ENCODE measurements at places on chromosomes 7 and 10.

GRCh38 chr7:132577206-132578049 is 1.2 kb upstream of the PLXNA4 start:
- DNase-seq = peak; percentile 65

GRCh38 chr7:132575419-132575981 is 770 bp downstream of the PLXNA4 start:
- peak; percentile 24 for DNase-seq

DNA sequence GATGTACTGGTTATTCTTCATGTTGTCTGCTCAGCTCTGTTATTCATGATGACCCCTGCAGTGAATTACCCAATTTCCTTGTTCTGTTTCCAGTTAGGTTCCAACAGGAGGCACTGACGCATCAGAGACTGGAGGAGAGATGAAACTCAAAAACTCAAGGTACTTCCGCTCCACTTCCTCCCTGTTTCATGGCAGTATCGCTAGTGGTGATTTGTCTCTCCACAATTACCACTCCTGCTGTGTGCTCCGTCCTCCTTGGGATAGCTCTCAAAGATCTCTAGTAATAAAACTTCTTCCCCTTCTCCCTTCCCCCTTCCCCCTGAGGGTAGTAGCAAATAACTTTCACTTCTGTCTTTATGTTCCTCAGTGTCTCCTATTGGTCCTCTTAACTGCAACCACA is 107.4 kb upstream of the ABCB5 start:
- DNase-seq = peak; percentile 19

- DNase-seq = no peak
Measured at GRCh38 chr7:40092182-40092581, 42.2 kb downstream of the MPLKIP start.

- DNase-seq = no peak
Measured at GRCh38 chr7:156654511-156655234, 14.1 kb downstream of the RNF32 start.

DNA sequence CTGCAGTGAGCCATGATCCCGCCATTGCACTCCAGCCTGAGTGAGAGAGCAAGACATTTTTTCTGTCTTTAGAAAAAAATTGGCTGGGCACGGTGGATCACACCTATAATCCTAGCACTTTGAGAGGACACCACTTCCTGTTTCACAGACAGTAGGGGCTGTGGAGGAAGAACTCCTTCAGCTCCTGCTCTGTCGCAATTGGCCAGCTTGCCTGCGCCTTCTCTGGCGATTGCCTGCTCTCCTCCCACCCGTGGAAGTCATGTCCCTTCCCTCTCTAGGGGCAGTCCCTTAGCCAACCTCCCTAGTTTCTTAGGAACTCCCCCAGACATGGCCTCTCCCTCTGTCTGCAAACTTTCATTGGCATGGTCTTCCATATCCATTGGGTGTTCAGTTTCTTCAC is 8.7 kb downstream of the PDSS1 start:
- DNase-seq = no peak

DNA sequence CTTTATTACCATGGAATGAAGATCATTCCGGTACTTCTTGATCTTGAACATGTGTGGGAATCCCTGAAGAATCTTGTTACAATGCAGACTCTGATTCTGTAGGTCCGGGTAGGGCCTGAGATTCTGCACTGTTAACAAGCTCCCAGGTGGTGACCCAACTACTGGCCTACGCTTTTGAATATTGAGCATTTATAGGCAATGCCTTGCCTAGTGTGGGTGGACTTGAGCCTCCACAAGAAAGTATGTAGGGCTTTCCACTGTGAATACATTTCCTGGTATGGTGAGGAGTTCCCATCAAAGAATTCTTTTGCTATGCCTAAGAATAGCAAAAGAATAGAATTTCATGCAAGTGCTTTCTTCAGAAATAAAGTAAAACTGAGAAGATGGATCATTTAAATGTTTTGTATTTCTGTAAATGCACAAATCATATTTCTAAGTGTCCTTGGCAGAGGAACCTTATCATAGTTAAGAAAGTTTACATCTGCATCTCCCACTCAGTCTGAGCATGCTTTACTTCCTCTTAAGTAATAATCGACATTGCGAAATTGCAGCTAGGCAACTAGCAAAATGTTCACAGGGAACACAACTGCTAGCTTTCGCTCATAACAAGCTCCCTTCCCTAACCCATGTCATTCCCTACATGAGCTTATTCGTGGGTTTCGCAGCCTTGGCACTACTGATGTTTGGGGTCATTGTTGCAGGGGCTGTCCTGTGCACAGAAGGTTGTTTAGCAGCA is 71.4 kb downstream of the AHR start:
- peak; percentile 7 for DNase-seq

- no peak for DNase-seq
Measured at GRCh38 chr7:84100866-84101265, 93.7 kb downstream of the SEMA3A start.

DNA sequence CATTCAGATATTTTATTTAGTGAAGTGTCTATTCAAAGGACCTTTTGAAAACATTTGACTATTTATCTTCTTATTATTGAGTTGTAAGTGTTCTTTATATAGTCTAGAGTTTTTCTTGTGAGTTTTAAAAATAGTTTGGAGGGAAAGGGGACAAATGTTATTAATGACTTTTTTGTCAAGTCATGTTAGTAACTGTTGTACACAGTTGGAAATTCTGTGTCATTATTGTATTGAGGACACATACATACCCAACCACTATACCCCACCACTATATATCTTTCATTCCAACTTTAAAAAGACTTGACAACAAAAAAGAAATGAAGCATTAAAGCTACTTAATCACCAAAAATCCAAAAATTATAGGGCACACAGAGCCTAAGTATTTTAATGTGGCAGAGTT is 53.2 kb upstream of the OIT3 start:
- no peak for DNase-seq

DNA sequence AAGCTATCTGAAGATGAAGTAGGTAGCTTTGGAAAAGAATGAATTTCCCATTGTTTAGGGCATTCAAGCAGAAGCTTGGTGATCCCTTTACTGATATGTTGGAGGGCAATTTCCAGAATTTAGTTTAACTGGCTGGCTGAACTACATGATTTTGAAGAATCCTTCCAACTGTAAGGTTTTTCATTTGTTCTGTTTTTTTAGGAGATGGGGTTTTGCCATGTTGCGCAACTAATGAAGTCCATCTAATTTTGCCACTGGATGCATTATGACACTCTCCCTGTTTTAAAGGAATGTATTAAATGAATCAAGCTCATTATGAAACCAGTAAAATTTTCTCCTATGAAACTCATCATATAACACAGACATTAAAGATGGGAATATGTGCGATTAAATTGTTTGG is 6.1 kb upstream of the DDX50 start:
- DNase-seq = no peak

GRCh38 chr10:107687701-107688100 is 523.2 kb upstream of the SORCS1 start:
- no peak for DNase-seq

GRCh38 chr10:110822712-110823311 is 48.9 kb upstream of the PDCD4 start:
- DNase-seq = no peak

GRCh38 chr7:134602881-134603451 is 43.7 kb upstream of the BPGM start:
- DNase-seq = peak; percentile 52

GRCh38 chr10:100374200-100374655 is 27.2 kb downstream of the SCD start:
- no peak for DNase-seq

GRCh38 chr7:40714363-40715052 is 579.7 kb downstream of the SUGCT start:
- no peak for DNase-seq

DNA sequence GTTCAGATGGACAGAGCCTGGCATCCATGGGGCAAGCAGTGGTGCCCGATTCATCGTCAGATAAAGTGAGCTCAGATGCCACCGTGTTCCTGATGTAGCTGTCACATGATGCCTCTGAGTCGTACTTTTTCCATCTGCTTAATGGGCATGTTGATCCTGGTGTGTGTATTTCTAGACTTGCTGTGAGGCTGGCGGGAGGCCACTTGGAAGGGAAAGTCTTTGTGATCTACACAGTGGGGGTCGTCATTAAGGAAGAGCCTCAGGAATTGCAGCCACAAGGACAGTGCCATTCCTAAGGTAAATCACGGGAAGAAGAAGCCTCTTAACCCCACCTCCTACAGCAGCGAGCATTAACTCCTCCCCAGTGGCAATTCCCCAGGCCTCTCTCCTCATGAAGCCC is 63.0 kb downstream of the RGS10 start:
- DNase-seq = no peak

DNA sequence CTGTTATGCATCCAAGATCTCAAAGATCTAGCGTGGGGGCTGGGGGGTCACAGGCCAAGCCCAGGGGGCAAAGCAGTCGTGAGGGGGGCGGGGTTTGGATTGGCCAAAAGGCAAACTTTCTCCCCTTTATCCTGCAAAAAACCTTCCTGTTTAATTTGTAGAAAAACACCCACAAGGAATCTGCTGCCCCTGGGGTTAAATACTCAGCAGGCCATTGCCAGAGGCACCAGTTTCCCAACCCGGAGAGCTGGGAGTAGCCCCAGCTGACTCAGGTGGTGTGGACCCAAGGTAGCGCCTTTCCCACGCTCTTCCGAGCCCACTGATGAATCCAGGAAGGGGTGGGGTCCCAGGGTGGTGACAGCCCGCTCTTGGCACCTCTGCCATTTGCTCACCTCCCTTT is 21.4 kb downstream of the KCP start:
- no peak for DNase-seq

DNA sequence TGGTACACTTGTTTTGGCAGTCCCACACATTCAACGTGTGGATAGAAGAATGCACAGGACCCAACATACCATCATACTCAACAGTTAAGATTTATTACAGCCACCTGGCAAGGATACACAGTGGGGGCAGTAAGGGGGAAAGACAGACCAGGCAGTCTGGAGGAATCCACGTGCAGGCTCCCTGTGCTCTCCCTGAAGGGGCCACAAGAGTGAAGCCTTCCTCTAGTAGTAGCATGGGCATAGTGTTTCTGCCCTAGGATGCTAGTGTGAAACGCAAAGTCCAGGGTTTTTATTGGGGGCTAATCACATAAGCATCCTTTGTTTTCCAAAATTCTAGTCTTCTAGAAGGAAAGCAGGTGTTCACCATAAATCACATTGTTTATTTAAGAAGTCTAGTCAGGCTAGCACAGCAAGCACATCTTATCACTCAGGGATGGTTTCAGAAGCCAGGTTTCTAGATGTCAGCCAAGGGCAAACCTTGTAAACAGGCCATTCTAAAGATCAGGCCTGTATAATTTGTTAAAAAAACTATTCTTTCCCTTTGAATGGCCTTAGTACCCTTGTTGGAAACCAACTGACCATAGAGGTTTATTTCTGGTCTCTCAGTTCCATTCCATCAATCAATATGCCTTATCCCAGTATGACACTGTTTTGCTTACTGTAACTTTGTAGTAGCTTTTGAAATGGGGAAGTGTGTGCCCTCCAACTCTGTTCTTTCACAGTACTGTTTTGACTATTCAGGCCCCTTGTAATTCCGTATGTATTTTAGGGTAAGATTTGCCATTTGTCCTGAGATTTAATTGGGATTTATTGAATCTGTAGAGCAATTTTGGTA is 12.4 kb upstream of the TFAM start:
- DNase-seq = no peak

DNA sequence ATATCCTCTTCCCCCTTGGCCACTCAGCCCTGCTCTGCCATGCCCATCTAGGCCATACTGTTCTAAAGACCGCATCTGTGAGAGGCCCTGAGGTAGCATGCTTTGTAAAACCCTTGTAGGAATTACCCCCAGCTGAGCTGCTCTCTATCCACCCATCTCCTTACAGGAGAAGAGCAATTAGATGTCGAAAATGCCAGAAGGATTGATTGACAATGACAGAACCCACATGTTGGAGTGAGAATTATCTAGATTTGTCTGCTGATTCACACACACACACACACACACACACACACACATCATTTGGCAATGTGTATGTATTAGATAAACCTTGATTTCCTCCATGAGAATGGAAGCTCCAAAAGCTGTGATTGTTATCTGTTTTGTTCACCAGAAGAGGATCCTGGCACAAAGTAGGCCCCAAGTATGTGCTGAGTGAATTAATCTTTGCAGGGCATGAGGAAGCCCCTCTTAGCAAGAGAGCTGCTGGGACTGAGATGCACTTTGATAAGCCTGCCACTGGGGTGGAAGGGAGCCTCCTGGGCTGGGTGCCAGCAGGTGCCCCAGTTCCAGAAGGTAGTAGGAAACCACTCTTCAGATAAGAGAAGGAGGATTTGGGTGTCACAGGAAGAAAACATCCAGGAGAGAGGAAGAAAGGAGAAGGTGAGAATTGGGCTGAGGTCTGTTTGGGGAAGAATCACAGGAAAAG is 187.5 kb upstream of the ADO start:
- no peak for DNase-seq

DNA sequence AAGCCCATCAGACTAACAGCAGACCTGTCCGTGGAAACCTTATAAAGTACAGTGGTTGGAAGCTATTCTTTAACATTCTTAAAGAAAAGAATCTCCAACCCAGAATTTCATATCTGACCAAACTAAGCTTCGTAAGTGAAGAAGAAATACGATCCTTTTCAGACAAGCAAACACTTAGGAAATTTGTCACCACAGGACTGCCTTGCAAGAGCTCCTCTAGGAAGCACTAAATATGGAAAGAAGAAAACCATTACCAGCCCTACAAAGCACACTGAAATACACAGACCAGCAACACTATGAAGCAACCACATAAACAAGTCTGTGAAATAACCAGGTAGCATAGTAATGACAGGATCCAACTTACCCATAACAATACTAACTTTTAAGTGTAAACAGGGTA is 177.7 kb upstream of the PRSS1 start:
- no peak for DNase-seq

GRCh38 chr7:50531401-50531911 is 33.7 kb downstream of the DDC start:
- no peak for DNase-seq

DNA sequence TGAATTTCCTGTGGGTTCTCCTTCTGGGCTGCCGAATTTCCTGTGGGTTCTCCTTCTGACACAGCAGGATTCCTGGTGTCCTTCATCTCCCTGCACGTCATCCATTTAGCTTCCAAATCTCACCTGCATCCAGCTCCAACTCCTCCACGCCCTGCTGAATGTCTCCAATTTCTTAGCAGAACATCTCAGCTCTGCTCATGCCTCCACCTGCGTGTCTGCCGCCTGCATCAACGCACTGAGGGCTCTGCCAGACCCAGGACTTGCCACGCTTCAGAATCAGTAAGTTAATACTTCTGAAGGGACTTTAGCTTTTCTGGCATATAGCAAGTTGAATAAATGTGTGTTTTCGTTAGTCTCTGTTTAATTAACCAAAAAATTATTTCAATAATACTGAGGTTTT is 31.1 kb upstream of the VIPR2 start:
- no peak for DNase-seq

- no peak for DNase-seq
Measured at GRCh38 chr10:84179059-84179710, 5.6 kb downstream of the GPR15LG start.
